ENCODE measurements at places on chromosomes 13 and 19.
A peak's percentile ranks its signal among the peaks of the same experiment; 100 is the strongest.

DNA sequence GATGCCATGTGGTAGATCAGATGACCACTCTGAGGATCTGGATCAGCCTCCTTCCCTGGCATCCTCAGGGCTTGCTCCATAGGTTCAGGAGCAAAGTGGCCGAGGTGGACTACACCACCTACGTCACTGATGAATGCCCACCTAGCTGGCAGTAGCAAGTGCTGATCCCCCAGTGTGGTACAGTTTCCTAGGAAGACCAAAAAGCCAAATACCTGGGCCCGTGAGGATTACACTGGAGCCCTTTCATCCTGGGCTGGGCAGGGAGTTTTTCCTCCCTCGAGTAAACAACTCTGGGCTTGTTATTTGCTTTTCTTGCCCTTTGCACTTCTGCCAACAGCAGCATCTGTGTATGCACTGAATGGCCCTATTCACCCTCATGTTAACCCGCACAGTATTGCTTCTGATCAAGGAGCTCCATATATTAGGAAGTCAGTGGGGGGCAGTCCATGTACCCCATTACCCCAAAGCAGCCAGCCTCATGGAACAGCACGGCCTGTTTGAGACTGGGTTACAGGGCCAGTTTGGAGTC is 3.3 kb upstream of the MYADM start:
- no peak for DNase-seq

DNA sequence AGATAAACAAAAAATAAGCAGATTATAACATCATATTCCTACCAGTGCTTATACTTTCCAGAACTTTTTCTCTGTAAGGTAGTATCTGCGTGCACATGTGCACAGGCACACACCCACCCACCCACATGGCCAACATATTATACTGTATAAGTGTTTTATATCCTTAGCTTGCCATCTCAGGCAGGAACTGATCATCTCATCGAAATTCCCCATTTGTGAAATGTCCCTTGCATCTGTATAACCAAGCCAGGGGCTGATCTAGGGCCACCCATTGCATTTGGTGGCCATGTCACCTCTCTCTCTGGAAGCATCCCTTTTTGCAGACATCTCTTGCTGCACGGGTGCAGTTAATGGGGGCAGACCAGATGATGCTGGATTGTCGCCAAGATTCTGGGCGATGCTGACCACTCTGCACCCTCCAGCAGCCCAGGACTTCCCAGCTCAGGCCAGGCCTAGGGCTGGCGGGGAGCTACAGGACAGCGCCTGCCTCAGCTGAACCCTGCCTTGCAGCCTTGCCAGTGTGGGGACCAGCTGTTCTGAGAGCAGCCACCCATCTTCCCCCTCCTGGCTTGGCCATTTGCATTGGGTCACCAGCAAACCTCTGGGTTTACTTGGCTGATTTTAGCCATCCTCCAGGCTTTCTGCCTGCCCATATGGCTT is 95.9 kb downstream of the SLC7A1 start:
- no peak for DNase-seq

GRCh38 chr13:98014766-98015165 is 61.3 kb downstream of the IPO5 start:
- no peak for DNase-seq

DNA sequence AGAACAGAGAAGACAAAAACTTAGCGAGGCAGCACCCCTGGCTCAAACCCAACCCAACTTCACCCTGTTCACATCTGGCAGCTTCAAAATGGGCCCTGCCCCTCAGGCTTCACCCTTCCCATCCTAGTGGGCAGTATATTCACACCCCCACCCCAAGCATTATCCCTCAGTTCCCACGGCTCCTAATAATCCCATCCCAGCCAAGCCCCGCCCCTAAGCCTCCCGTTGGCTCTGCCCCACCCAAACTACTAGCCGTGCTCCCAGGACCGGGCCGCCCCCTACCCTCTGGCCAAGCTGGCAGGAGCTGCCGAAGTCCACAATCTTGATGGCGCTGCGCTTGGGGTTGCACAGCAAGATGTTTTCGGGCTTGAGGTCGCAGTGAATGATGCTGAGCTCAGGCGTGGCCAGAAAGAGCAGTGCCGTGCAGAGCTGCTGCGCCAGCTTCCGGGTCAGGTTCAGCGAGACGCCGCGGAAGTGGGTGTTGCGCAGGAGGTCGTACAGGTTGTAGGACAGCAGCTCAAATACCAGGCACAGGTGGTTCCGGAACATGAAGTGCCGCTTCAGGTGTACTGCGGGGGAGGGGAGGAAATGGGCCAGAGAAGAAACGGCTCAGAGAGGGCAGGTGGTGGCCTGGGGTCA is 5.8 kb downstream of the DYRK1B start:
- no peak for DNase-seq

DNA sequence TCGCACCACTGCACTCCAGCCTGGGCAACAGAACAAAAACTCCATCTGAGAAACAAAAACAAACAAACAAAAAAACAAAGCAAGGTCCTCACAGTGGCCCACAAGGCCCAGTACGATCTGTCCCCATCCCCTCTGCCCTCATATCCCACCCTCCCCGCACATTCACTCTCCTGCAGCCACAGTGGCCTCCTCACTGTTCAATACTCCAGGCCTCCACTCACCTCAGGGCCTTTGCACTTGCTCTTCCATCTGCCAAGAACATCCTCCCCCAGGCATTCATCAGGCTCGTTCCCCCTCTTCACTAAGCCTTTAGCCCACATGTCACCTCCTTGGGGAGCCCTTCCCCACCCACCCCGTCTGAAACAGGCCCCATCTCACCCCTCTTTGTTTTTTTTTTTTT is 4.6 kb downstream of the TMEM143 start:
- DNase-seq: no peak

- no peak for DNase-seq
Measured at GRCh38 chr13:50686551-50686950, 156.9 kb downstream of the DLEU7 start.

- no peak for DNase-seq
Measured at GRCh38 chr19:32717496-32717895, 2.1 kb upstream of the TDRD12 start.

DNA sequence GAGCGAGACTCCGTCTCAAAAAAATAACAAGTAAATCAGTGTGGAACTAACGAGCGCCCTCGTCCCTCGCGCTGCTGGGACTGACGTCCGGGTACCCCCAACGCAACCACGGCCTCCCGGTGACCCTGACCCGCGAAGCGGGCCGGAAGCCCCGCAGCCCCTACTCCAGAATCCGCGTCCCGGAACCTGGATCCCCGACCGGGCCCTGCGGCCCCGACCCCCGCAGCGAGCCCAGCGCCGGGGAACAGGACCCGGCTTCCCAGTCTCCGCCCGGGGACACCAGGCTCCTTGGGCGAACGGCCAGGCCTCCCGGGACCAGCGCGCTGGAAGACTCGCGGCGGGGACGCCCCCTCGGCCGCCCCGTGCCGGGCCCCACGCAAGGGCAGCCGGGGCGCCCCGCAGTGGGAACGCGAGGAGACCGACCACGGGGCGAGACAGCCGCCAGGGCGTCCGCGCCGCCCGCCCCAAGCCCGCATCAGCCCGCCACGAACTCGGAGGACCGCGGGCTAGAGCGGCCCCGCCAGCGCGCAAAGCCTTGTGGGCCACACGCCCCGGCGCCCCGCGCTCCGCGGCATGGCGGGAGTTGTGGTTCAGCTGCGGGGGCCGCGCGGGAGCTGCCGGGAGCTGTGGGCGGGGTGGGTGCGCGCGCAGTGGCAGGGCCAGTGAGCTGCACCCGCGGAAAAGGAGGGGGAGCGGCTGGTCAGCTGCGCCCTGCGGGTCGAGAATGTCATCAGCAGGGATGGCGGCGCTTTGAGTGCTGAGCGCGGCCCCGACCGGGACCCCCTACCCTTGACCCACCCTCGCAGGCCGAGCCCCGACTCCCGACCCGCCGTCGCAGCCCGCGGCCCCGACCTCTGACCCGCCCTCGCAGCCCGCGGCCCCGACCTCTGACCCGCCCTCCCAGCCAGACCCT is 7.5 kb upstream of the MADCAM1 start:
- DNase-seq: peak; percentile 95

- DNase-seq: no peak
Measured at GRCh38 chr19:14674764-14675163, at the start of gene ADGRE3. Gene ADGRE3 (minus strand): TSS chr19:14674844. CDS start chr19:14674770, 74 bp downstream.

- DNase-seq: no peak
Measured at GRCh38 chr19:29379257-29380021, 146.4 kb upstream of the VSTM2B start.

DNA sequence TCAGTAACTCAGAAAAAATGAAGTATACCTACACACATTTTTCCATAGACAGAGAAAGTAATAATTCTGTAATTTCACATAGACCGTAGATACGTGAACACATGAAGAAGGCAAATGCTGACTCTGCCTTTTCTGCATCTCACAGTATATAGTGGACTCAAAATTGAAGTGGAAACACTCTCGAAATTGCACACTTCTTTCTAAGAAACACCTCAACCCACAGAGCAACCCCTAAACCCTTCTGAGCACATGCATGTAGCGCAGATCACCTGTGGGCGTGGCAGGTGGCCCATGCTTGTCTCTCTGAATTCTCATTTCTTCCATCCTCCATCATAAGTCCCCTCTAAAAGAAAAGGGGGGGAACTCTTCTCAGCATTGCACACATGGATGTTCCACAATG is 34.7 kb downstream of the COL4A1 start:
- no peak for DNase-seq

DNA sequence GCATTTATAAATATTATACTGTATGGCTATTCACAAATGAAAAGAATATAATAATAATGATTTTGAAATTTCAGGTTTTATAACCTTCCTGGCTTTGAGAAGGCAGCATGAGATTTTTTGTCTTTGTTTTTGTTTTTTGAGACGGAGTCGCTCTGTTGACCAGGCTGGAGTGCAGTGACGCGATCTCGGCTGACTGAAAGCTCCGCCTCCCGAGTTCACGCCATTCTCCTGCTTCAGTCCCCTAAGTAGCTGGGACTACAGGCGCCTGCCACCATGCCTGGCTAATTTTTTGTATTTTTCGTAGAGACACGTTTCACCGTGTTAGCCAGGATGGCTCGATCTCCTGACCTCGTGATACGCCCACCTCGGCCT is 64.1 kb downstream of the ZNF429 start:
- DNase-seq: peak; percentile 40

DNA sequence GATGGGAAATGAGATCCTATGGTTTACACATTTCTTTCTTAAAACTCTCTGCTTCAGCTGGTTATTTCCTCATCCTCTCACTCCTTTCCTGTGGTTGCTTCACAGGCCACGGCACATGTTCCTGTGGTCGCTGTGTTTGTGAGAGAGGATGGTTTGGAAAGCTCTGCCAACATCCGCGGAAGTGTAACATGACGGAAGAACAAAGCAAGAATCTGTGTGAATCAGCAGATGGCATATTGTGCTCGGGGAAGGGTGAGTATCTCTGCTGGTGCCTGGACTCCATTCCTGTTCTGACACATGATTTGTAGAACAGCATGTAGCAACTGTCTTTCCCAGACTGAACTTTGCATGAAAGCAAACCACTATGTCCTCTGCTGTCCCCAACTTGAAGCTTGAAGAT is 254.2 kb downstream of the ITGBL1 start:
- DNase-seq: no peak

- no peak for DNase-seq
Measured at GRCh38 chr13:51021811-51022210, 89.3 kb downstream of the C13orf42 start.

DNA sequence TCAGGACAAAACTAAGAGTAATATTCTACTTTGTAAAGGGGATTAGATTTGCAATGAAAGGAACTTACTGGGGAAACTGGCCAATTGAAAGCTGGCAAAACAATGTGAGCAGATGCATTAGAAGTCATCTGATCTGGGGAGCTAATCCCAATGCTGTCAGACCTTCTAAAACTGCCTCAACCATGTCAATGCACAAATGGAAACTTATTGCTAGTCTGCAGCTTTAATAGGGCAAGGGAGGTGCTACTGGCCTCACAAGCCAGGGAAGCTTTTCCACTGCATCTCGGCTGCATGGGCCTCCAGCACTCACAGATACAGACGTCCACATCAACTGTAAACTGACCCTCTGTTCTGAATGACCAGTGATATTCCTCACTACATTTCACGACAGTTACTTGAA is 154.2 kb downstream of the LHFPL6 start:
- no peak for DNase-seq

GRCh38 chr13:32237681-32238080 is 77.5 kb downstream of the ZAR1L start:
- no peak for DNase-seq

DNA sequence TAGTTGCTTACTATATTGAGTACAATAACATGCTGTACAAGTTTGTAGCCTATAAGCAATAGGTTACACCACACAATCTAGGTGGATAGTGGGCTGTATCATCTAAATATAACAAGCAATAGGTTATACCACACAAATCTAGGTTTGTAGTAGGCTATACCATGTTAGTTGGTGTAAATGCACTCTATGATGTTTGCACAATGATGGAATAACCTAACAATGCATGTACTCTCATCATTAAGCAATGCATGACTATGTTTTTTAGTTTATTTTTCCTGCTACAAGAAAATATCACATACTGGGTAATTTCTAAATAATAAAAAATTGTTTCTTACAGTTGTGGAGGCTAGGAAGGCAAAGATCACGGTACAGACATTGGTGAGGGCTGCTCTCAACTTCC is 262.5 kb downstream of the SLITRK6 start:
- no peak for DNase-seq
